T-helper 1 cell treated with Interleukin-12 subunit alpha and Interleukin-12 subunit beta and Interleukin-4 antibody, amounts not matched to agents 30 ng/mL and 1 ng/mL, for 36 hours (primary cell): ENCODE measurements at places on chromosomes 2 and 18. TPM values are rescaled to one million over a fixed set of nuclear protein-coding genes. Genes with fewer than 3 reads are reported as not detected.

The MTA3 gene
- total RNA-seq, result 25.6 and 30.3 TPM in 2 replicates

The TSPYL6 gene
- total RNA-seq, result not detected in 2 replicates

The CD8B gene
- 1.0 and 2.8 TPM in 2 replicates for total RNA-seq

The TRIM54 gene
- 0.10 TPM in 1 of 2 replicates, not detected in the other for total RNA-seq

The MOB1A gene
- total RNA-seq, result 208 and 215 TPM in 2 replicates

The GYPC gene
- 113 and 120 TPM in 2 replicates for total RNA-seq

The MTHFD2 gene
- total RNA-seq, result 248 and 257 TPM in 2 replicates

The IMPA2 gene
- 11.3 and 14.3 TPM in 2 replicates for total RNA-seq

The ANO7 gene
- total RNA-seq, result 0.46 and 0.61 TPM in 2 replicates

The BUB1 gene
- total RNA-seq, result 87.5 and 88.5 TPM in 2 replicates

The PRSS56 gene
- not detected in 2 replicates for total RNA-seq

The ARHGEF33 gene
- 0.12 TPM in 1 of 2 replicates, not detected in the other for total RNA-seq

The MRO gene
- not detected in 2 replicates for total RNA-seq

The NGEF gene
- total RNA-seq, result not detected in 2 replicates

The MSH2 gene
- total RNA-seq, result 43.0 and 44.0 TPM in 2 replicates

The PCARE gene
- not detected in 2 replicates for total RNA-seq

The KCNJ13 gene
- total RNA-seq, result 0.12 TPM in 1 of 2 replicates, not detected in the other

The TBC1D8 gene
- total RNA-seq, result 0.51 and 0.88 TPM in 2 replicates

The CDCA7 gene
- 70.6 and 81.4 TPM in 2 replicates for total RNA-seq

The LYPD6B gene
- total RNA-seq, result not detected in 2 replicates

The PIKFYVE gene
- 37.4 and 40.2 TPM in 2 replicates for total RNA-seq

The C2orf92 gene
- total RNA-seq, result 12.4 and 15.6 TPM in 2 replicates

The CEBPZOS gene
- total RNA-seq, result 38.5 and 40.8 TPM in 2 replicates

The SLC23A3 gene
- total RNA-seq, result 1.8 and 2.5 TPM in 2 replicates

The GPR17 gene
- total RNA-seq, result not detected in 2 replicates

The TMEM37 gene
- total RNA-seq, result not detected in 2 replicates

The ASPRV1 gene
- total RNA-seq, result 1.1 TPM in 2 replicates

The NPAS2 gene
- 1.5 and 2.4 TPM in 2 replicates for total RNA-seq

The MYCN gene
- not detected in 2 replicates for total RNA-seq

The NYAP2 gene
- total RNA-seq, result not detected in 2 replicates

The REG3G gene
- not detected in 2 replicates for total RNA-seq

The KCNG3 gene
- total RNA-seq, result not detected in 2 replicates

The TUBA4B gene
- total RNA-seq, result 0.17 TPM in 1 of 2 replicates, not detected in the other

The ZBTB7C gene
- total RNA-seq, result 0.81 and 0.98 TPM in 2 replicates

The CHRND gene
- total RNA-seq, result not detected in 2 replicates

The GBX2 gene
- not detected in 2 replicates for total RNA-seq

The RBM44 gene
- total RNA-seq, result 0.63 and 1.1 TPM in 2 replicates

The CREG2 gene
- total RNA-seq, result 0.24 and 0.25 TPM in 2 replicates

The POTEI gene
- total RNA-seq, result not detected in 2 replicates

The HS1BP3 gene
- 14.1 and 15.3 TPM in 2 replicates for total RNA-seq

The MEP1B gene
- total RNA-seq, result 0.10 TPM in 1 of 2 replicates, not detected in the other

The UGT1A1 gene
- not detected in 2 replicates for total RNA-seq

The WDR54 gene
- total RNA-seq, result 57.2 and 60.2 TPM in 2 replicates

The MOCOS gene
- 0.17 TPM in 2 replicates for total RNA-seq

The NAT8 gene
- total RNA-seq, result not detected in 2 replicates

The UGT1A4 gene
- total RNA-seq, result not detected in 2 replicates

The RESP18 gene
- not detected in 2 replicates for total RNA-seq

The POMC gene
- total RNA-seq, result 3.4 and 4.6 TPM in 2 replicates

The CCDC88A gene
- 6.8 and 7.2 TPM in 2 replicates for total RNA-seq
